ENCODE measurements at places on chromosomes 6 and 20. TPM values are rescaled to one million over a fixed set of nuclear protein-coding genes. Genes with fewer than 3 reads are reported as not detected.
A peak's percentile ranks its signal among the peaks of the same experiment; 100 is the strongest.

The LINC00237 gene
- total RNA-seq = not detected

The EYA2 gene
- total RNA-seq = not detected

DNA sequence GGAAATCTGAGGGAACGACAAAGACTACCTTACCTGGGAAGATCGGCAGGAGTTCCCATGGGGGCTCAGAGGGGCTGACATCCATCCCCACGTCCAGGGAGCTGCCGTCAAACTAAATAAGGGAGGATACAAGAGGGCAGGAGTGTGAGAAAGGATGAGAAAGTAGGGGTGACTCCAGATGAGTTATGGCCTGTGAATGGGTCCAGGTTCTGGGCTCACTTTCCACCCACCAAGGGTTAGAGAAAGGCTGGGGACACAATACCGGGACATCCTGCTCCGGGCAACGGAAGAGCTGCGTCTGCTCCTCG, 683 bp downstream of the ATF6B start:
- H3K4me3 ChIP-seq = peak overlapping the region; percentile 99

DNA sequence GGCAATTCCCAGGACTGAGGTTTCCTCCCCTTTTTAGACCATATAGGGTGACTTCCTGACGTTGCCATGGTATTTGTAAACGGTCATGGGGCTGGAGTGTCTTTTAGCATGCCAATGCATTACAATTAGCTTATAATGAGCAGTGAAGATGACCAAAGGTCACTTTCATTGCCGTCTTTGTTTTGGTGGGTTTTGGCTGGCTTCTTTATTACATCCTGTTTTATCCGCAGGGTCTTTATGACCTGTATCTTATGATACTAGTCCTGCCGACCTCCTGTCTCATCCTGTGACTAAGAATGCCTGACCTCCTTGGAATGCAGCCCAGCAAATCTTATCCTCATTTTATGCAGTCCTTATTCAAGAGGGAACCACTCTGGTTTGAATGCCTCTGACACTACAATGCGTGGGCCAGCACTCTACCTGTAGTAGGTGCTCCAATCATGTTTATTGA, 190.1 kb downstream of the KCNQ5 start:
- H3K27ac ChIP-seq = no peak overlapping the region
- no peak for DNase-seq
- no peak overlapping the region for H3K4me3 ChIP-seq
- peaks cover 4% of the 10 kb centered on the region for H3K4me1 ChIP-seq
- H3K36me3 ChIP-seq = no peaks in the 10 kb centered on the region
